ENCODE measurements at places on chromosomes 12 and 14.
A peak's percentile ranks its signal among the peaks of the same experiment; 100 is the strongest.

- peak; percentile 72 for DNase-seq
Measured at GRCh38 chr12:3073438-3074250, 3.5 kb upstream of the TSPAN9 start.

DNA sequence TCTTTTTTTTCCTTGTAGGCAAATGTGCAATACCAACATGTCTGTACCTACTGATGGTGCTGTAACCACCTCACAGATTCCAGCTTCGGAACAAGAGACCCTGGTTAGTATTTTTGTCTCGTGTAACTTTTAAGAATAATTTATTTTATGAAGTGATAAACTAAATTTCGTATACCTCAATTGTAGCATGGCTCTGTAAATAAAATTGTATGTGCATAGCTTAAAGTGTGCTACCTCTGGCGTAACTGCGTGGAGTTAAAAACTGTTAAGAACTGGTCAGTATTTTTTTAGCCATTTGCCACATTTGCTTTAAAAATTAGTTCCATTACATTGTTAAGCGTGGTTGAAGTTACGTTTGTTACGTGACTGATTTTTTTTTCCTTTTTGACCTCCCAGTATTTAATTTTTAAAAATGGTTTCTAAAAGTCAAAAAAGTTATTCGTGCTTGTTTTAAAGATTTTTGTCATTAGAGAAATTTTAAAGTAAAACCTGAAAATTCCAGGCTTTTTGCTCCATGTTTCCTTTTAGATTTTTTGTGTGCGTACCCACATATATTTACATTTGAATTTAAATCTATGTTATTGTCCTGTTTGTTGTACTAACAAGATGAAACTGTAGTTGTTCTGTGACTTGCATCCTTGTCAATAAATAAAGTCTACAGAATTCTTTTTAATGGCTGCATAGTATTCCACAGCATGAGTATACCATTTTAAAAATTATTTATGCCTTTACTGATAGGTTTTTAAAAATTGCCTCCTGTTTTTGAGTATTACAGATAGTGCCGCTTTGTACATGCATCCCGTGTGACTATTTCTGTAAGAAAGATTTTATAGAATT, 1.4 kb downstream of the MDM2 start:
- no peak for DNase-seq

GRCh38 chr12:124336742-124337520, 42.0 kb downstream of the RFLNA start:
- DNase-seq: no peak

DNA sequence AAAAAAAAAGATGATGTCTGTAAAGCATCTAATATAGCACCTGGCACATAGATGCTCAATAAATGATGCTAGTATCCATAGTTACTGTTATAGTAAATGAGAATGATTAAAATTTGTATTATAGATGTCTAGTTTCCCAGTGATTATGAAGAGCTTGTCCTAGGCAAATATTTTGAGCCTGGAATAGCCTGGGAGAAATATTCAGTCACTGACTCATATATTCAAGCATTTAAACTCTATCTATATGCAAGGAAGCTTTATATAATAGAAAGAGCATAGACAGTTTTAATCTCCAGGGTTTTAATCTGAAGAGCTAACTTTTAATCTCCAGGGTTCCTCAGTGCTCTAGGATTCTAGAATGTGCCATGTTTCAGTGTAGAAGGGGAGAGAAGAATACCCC, 91.5 kb upstream of the VASH1 start:
- DNase-seq: no peak

DNA sequence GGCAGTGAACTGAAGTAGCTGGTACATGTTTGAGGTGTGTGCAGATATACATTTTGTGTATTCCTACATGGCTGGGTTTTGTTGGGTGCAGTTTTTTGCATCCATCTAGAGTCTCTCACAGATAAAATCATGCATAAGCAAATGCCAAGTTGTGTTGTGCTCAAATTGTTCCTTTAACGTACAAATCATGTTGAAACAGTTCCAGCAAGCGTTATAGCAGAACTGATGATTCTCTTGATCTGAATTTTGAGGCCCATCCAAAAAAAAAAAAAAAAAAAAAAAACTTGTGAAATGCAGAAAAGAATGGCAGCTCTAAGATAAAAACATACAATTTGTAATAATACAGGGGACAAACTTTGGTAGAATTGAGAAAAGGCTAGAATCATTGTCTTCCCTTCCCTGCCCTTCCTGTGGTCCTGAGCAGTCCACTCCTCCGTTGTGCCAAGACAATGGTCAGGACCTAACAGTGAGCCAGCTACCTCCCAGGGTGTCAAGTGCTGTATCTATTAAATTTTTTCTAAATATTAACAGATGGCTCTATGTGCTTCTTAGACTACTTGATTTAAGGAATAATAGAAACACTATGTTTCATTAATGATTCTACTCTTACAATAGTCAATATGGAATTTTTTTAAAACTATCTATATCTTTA, 122.1 kb downstream of the PLEKHA5 start:
- no peak for DNase-seq

DNA sequence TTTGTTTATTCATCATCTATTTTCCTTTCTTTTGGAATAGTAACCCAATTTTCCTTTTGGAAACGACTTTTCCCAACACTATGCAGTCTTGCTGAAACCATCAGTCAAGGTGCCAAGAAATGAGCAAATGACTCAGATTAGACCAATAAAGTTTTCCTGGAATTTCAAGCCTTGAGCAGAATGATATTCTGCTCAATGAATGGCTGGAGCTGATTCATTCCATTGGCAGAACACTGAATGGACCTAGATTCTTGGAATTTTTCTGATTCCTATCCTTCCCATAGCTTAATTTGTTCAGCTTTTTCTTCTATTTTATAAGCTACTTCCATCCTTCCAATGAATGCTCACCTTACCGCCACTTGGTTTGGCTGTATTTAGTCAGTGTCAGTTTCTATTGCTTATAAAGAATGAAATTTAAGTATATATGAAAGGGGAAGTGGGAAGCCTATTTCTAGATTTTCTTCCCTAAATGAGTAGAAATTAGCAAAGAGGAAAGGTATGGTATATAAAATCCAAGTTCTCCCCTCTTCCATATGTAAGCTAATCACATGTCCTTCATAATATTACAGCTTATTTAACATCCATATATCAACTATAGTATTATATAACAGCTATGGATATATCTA, 89.0 kb downstream of the C14orf39 start:
- no peak for DNase-seq

GRCh38 chr14:65251213-65251612, 148.9 kb upstream of the MAX start:
- no peak for DNase-seq

GRCh38 chr14:23070262-23071129, 13.2 kb upstream of the CDH24 start:
- no peak for DNase-seq

DNA sequence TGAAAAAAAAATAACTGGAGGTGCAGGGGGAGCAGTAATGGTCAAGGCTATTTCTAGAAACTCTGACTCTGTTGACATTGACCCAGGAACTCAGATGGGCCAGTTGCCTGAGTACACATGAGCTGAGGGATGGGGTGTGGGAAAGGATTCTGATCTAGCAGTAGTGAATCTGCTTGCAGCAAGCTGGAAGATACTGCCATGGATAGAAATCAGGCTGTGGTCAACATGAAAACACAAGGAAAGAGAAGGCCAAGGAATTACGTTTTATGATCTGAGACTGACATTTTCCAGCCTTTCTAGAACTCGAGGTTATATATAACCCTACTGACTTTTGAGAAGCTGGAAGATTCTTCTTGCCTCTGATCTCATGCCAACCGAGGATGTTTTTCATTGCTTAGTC, 90.0 kb downstream of the ANO6 start:
- DNase-seq: no peak

- DNase-seq: peak; percentile 18
Measured at GRCh38 chr14:95156161-95157047, 925 bp downstream of the DICER1 start.

- no peak for DNase-seq
Measured at GRCh38 chr12:19666070-19666469, 226.8 kb downstream of the AEBP2 start.

Measured in stimulated activated CD4-positive, alpha-beta T cell treated with anti-CD3 and anti-CD28 coated beads, TNF-alpha, amount 100 ng/mL, for 4 hours (primary cell).